ENCODE measurements at places on chromosomes 13 and 19. TPM values are rescaled to one million over a fixed set of nuclear protein-coding genes. Genes with fewer than 3 reads are reported as not detected.

- no peak for DNase-seq
Observed at GRCh38 chr19:7830272-7830771, 304 bp downstream of the EVI5L start.

DNA sequence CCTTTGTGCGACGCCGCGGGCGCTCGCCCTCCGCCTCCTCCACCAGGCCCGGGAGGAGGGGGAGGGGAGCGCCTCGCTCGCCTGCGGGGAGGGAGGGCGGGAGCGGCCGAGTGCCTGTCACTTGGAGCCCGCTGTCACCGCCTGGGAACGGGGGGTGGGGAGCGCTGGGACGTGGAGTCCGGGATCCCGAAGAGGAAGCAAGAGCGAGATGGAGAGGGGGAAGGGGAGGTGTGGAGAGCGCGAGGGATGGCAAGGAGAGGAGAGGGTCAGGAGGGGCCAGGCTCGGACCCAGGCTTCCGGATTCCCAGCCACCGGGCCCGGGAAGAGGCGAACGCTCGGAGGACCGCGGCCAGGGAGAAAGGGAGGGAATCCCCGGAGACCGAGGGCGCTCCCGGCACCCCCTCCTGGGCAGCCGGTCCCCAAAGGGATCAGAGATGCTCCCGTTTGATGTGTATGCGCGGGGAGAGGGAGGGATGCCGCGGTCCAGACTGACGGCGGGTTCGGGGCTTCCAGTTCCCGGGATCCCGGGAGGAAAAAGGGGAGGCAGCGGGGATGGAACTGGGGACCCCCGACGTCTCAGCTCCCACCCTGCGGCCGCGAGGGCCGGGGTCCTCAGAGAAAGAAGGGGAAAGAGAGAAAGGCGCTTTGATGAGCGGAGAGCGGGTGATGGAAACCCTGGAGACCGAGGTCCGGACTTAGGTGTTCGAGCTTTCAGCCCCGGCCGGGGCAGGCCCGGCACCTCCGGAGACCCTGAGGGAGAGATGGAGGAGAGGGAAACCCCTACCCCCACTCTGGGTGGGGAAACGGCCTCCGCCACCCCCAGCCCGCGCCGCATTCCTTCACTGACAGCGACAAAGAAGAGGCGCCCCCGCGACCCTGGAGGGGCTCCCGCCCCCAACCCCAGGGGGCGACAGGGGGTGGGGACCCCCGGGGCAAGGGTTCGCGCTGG lies 4.7 kb upstream of the DPF1 start:
- DNase-seq = no peak

DNA sequence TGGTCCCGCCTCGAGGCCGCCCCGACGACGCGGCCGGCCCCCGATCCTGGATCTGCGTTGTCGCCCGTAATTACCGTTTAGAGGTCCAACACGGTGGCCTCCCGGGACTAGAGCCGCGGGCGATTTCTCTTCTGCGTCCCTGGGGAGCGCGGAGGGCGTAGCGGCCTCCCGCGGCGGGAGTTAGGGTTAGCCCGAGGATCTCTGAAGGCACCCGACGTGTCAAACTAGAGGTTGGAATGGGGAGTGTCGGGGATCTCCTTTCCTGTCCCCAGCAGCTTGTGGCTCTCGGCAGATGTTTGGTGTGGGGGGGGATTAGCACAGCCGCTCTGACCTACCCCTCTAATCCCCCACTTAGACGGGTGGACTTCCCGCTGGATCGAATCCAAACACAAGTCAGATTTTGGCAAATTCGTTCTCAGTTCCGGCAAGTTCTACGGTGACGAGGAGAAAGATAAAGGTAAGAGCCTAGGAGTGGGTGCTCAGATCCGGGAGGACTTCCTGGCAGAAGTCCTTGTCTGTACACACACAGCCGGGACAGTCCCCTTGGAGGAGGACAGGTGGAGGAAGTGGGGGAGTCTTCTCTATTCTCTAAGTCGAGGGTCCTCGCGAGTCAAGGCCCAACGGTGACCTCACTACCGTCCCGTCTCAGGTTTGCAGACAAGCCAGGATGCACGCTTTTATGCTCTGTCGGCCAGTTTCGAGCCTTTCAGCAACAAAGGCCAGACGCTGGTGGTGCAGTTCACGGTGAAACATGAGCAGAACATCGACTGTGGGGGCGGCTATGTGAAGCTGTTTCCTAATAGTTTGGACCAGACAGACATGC lies 581 bp downstream of the CALR start:
- DNase-seq = no peak

GRCh38 chr19:4380254-4380727 lies 20.1 kb downstream of the SH3GL1 start:
- DNase-seq = no peak

DNA sequence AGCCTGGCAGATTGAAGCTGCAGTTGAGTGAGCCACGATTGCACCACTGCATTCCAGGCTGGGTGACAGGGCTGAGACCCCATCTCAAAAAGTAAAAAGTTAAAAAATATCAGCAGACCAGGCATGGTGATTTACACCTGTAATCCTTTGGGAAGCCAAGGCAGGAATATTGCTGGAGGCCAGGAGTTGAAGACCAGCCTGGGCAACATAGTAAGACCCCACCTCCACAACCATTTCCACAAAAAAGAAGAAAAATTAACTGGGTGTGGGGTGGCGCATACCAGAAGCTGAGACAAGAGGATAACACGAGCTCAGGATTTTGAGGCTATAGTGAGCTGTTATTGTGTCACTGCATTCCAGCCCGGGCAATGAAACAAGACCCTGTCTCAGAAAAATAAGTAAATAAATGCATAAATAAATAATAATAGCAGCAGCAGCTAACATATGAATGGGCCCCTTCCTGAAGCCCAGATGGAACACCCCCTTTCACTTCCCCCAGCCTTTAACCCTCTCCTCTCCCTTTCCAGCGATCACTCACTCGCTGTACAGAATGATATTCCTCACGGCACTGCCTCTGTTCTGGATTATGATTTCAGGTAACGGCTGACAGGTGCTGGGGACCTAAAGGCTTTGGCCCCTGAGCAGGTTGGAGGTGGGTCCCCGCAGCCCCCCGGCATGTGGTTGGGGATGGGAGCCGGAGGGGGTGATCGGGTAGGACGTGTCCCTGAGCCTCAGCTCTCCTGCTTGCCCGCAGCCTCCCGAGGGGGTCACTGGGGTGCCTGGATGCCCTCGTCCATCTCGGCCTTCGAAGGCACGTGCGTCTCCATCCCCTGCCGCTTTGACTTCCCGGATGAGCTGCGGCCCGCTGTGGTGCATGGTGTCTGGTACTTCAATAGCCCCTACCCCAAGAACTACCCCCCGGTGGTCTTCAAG lies 3.2 kb downstream of the MAG start:
- DNase-seq = no peak

- no peak for DNase-seq
Observed at GRCh38 chr13:29791508-29791907, 58.9 kb downstream of the UBL3 start.

GRCh38 chr13:111598747-111599146 lies 278.3 kb downstream of the TEX29 start:
- DNase-seq = no peak

- no peak for DNase-seq
Observed at GRCh38 chr13:42345367-42345766, 73.4 kb downstream of the AKAP11 start.

DNA sequence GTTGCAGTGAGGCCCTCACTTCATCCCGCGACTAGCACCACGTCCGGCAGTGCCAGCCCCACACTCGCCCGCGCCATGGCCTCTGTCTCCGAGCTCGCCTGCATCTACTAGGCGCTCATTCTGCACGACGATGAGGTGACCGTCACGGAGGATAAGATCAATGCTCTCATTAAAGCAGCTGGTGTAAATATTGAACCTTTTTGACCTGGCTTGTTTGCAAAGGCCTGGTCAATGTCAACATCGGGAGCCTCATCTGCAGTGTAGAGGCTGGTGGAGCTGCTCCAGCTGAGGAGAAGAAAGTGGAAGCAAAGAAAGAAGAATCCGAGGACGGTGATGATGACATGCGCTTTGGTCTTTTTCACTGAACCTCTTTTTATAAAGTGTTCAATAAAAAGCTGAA lies 48.6 kb downstream of the NLRP12 start:
- DNase-seq = no peak

DNA sequence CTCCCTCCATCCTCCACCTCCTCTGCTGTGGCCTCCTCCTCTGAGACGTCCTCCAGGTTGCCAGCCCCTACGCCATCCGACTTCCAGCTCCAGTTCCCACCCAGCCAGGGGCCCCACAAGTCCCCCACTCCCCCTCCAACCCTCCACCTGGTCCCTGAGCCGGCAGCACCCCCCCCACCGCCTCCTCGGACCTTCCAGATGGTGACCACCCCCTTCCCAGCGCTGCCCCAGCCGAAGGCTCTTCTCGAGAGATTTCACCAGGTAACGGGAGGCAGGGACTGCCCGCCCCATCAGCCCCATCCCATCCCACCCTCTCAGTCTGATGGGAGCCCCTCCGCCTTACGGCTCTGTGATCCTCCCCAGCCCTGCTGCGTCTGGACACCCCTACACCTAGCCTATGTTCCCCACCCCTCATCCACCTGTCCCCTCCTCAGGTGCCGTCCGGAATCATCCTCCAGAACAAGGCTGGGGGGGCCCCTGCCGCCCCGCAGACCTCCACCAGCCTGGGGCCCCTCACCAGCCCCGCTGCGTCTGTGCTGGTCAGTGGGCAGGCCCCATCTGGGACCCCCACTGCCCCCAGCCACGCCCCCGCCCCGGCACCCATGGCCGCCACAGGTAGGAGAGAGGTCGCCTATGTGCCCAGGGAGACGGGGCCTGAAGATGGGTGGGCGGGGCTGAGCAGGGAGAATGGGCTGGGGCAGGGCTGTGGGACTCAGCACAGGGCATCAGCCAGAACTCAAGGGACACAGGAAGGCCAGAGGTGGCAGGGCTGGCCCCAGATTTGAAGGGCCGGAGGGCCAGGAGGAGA lies 18.6 kb upstream of the EHD2 start:
- DNase-seq = no peak

DNA sequence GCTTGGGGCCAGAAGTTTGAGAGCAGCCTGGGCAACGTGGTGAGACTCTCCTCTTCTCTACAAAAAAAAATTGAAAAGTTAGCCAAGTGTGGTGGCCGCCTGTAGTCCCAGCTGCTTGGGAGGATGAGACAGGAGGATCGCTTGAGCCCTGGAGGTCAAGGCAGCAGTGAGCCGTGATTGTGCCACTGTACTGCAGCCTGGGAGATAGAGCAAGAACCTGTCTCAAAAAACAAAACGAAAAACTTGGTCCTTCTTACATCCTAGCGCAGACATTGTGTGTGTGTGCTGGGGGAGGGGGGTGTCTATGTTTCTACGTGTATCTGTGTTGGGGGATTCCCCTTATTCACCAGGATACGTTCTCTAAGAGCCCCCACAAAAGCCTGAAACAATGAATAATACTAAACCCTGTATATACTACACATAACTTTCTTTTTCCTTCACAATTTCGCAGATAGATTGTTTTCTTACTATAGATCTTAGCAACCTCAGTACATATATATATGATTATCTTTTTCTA lies 7.9 kb downstream of the AXL start:
- DNase-seq = no peak

- no peak for DNase-seq
Observed at GRCh38 chr13:20351281-20352022, 119.3 kb upstream of the GJB6 start.

- DNase-seq = no peak
Observed at GRCh38 chr19:45464852-45465441, 2.8 kb upstream of the FOSB start.

- DNase-seq = no peak
Observed at GRCh38 chr13:110403315-110403714, 96.2 kb downstream of the COL4A2 start.

GRCh38 chr19:32309711-32310390 lies 35.6 kb upstream of the ZNF507 start:
- DNase-seq = peak; percentile 17

GRCh38 chr13:105087945-105088344 lies 1447.5 kb downstream of the EFNB2 start:
- no peak for DNase-seq

- no peak for DNase-seq
Observed at GRCh38 chr13:21450936-21451335, 8.2 kb downstream of the ZDHHC20 start.

DNA sequence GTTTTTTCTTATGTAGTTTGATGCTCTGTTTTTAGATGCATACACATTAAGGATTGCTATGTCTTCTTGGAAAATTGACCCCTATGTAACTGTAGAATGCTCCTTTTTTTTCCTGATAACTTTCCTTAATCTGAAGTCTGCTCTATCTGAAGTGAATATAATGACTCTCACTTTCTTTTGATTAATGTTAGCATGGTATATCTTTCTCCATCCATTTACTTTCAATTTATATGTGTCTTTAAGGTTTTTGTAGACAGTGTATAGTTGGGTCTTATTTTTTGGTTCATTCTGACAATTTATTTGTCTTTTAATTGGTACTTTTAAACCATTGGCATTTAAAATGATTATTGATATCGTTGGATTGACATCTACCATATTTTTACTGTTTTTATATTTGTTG lies 92.3 kb downstream of the URI1 start:
- no peak for DNase-seq

DNA sequence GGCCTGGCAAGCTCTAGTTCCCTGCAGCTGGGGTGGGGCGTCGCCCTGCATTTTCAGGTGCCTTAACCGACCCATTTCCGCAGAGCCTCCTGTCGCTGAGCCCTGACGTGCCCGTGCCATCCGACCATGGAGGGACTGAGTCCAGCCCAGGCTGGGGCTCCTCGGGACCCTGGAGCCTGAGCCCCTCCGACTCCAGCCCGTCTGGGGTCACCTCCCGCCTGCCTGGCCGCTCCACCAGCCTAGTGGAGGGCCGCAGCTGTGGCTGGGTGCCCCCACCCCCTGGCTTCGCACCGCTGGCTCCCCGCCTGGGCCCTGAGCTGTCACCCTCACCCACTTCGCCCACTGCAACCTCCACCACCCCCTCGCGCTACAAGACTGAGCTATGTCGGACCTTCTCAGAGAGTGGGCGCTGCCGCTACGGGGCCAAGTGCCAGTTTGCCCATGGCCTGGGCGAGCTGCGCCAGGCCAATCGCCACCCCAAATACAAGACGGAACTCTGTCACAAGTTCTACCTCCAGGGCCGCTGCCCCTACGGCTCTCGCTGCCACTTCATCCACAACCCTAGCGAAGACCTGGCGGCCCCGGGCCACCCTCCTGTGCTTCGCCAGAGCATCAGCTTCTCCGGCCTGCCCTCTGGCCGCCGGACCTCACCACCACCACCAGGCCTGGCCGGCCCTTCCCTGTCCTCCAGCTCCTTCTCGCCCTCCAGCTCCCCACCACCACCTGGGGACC lies 1.2 kb downstream of the ZFP36 start:
- DNase-seq = peak; percentile 68

DNA sequence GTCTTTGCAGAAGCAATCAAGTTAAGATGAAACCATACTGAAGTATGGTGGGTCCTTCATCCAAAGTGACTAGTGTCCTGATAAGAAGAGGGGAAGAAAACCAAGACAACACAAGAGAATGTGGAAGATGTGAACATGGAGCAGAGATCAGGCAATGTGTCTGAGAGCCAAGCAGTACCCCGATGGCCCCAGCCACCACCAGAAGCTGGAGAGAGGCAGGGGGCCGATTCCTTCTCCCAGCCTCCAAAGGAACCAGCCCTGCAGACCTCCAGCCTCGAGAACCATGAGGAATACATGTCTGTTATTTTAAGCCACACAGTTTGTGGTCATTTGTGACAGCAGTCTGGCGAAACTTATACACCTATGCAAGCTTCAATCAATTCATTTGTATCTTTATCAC lies 93.2 kb downstream of the IRS2 start:
- no peak for DNase-seq

The PRR36 gene
- 2.0 TPM for total RNA-seq

The SH2D3A gene
- 68.7 TPM for total RNA-seq

The ZNF442 gene
- total RNA-seq = 8.0 TPM

The ANGPTL4 gene
- total RNA-seq = 13.2 TPM

The PGPEP1 gene
- total RNA-seq = 48.5 TPM

The ZIC2 gene
- total RNA-seq = not detected

The GJB6 gene
- total RNA-seq = 17.3 TPM

The FAM124A gene
- 5.0 TPM for total RNA-seq

The ZNF563 gene
- 7.1 TPM for total RNA-seq

The TSHZ3 gene
- total RNA-seq = 23.6 TPM
